Heart right ventricle (tissue), 16 donors: ENCODE measurements at places on chromosomes 2 and 18. TPM values are rescaled to one million over a fixed set of nuclear protein-coding genes. Genes with fewer than 3 reads are reported as not detected.

Gene DTYMK
- total RNA-seq = 9.6 TPM

- no peak for DNase-seq
These were observed 95.4 kb downstream of the ITGB1BP1 start for GRCh38 chr2:9327873-9328352.

- no peak for DNase-seq
These were observed 209.1 kb upstream of the REV1 start for GRCh38 chr2:99698896-99699295.

DNA sequence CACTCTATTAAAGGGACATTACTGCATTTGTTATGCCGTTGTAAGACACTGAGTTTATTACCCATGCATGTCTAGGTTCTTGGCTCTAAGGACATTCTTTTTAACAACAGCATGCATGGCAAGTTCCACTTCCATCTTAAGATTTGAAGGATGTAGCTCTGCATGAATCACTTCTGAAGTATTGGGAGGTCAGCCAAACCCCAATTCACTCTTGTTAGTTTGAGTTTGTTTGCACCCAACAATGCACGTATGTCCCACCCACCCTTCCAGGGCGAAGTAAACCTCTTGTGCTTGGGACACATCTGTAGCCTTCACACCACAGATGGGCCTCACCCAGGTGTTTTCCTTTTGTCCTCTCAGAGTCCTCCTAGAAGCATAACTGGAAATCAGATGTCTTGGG, 5.6 kb upstream of the LAMA3 start:
- no peak for DNase-seq

DNA sequence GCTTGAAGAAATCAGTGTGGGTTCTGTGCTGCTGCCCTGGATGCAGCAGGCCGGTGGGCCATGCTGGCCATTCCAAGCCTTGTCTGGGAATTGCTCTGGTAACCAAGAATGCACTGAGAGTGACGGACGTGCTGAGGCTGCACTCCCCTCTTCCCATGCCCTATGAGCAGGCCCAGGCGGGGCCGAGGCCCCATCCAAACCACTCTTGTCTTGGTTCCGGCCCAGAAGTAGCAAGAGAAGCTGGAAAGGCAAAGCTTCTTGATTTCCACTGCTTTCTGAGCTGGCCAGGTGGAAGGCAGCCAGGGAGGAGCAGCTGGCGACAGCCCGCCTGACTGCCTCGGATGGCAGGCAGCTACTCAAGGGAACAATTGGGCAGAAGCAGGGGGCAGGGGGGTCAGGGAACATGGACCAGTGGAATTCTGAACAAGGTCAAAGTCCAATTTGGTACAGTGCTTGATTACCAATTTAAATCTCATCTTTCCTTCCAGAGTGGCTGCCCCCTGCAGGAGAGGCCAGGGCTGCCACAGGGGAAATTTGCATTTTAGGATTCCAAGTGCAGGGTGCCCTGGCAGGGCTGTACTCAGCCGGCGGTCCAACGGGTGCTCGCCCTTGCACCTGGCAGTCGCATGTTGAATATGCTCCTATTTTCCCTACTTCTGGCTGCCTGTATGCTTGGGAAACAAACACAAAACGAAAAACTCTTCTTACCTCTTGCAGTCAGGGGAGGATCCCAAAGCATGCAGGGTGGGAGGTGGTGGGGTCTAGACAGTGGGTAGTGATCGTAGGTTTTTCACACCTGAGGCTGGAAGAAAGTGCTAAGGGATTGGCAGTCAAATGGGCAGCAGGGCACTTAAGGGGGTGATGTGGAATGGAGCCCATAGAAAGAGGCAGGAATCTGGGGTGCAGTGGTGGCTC, 67.3 kb downstream of the LIPG start:
- no peak for DNase-seq

DNA sequence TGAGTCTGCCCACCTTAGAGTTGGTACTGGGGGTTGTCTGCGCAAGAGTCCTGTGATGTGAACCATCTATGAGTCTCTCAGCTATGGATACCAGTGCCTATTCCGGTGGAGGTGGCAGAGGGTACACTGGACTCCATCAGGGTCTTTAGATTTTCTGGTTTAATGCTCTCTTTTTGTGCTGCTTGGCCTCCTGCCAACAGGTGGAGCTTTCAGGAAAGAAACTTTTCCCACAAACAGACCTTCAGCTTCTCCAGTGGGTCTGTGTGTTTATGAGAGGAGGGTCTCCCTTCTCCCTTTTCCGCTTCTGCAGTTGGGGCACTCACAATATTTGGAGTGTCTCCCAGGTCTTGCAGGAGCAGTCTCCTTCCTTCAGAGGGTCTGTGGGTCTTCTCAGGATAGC, 1721.9 kb upstream of the SLC39A10 start:
- DNase-seq = no peak

DNA sequence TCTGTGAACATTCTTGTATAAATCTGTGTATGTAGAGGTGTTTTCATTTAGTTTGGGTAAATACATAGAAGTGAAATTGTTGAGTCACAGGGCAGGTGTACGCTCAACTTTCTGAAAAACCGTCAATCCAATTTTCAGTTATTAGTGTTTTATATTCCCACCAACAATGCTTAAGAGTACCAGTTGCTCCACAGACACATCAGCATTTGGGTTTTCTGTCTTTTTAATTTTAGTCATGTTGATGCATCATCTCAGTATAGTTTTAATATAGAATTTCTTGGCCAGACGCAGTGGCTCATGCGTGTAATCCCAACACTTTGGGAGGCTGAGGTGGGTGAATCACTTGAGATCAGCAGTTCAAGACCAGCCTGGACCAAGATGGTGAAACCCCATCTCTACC, 3.2 kb upstream of the GNLY start:
- no peak for DNase-seq

DNA sequence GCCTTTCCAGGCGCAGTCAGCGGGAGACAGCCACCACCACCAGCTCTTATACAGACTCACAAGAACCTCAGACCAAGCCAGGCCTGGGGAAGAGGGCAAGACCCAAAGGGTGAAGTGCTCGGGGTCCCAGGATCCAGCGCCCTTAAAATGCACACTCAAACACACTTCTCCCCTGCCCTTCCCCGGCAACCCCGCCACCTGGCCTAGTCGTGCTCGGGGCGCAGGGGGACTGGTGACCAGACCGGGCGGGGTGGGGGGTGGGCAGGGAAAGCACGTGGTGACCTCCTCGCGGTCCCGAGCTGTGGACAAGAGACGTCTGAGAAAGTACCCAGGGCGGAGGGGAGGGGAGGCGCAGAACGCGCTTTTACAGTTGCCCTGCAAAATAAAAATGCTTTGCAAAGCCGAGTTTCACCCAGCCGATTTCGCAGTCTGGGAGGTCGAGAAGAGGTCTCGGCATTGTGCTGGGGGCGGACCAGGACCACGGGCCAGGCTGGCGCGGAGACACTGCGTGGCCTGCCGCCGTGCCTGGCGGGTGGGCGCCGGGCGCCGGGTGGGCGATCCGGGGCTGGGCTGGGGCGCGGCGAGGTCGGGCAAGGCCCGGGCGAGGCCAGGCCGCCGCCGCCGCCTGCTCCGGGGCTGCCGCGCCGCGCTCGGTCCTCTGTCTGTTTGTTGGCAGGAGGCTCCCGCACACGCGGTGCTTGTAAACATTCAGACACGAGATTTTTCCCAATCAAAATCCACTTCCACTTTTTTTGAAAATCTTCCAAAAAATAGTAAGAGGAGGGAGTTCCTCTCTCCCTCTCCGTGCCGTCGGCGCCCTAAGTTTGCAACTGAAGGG, 2.0 kb downstream of the BCL11A start:
- no peak for DNase-seq

GRCh38 chr2:180524499-180524898, 455.9 kb upstream of the UBE2E3 start:
- no peak for DNase-seq
